Frontal cortex (tissue), 4 donors: ENCODE measurements at places on chromosomes 7 and 10. TPM values are rescaled to one million over a fixed set of nuclear protein-coding genes. Genes with fewer than 3 reads are reported as not detected.

- peak; percentile 41 for DNase-seq
Measured at GRCh38 chr7:81469869-81470723, 299.8 kb downstream of the HGF start.

GRCh38 chr10:83062871-83063270 lies 1076.4 kb upstream of the GHITM start:
- DNase-seq = no peak

GRCh38 chr7:95290166-95290830 lies 34.0 kb downstream of the PON1 start:
- DNase-seq = no peak

- DNase-seq = no peak
Measured at GRCh38 chr7:123847868-123848267, 2.9 kb downstream of the HYAL4 start.

DNA sequence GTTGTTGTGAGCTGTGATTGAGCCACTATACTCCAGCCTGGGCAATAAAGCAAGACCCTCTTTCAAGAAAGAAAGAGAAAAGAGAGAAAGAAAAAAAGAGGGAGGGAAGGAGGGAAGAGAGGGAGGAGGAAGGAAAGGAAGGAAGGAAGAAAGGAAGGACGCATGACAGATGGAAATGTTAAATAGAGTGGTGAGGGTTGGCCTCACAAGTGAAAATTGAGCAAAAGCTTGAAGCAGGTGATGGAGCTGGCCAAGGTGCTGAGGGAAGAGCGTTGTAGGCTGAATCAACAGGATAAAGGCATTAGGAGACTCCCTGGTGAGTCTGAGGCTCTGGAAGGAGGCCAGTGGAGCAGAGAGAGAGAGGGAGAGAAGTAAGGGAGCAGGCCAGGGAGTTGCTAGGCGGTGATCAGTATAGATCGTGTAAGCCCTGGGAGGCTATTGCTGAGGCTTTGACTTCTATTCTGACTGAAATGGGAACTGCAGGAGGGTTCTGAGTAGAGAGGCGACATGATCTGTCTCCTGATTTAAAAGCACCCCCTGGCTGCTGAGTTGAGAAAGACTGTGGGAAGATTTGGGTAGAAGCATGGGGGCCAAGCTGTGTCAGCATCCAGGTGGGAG lies 26.5 kb upstream of the TMEM248 start:
- DNase-seq = no peak

DNA sequence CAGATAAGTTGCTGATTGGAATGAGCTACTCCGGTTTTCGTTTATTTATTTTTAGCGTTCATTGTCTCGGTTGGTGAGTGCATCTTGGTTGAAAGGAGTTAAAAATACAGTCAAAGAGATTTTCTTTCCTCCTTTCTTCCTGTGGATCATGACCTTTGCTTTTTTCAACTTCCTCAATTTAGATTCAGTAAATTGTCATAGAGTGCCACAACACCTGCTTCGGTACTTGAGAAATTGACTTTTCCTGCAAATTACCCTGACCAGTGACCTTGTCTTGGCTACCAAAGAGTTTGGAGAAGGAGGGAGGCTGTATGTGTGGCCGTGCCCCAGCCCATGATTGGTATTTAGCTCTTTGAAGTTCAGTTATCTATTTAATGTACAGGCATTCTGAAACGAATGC lies 128.7 kb downstream of the FAM204A start:
- no peak for DNase-seq

RPEL1 gene
- not detected for total RNA-seq
